ENCODE measurements at places on chromosomes 5 and 9. TPM values are rescaled to one million over a fixed set of nuclear protein-coding genes. Genes with fewer than 3 reads are reported as not detected.

The ALDH7A1 gene
- 40.9 TPM for total RNA-seq

The CCL21 gene
- total RNA-seq: not detected

The F2RL2 gene
- total RNA-seq: 21.7 TPM

The NR6A1 gene
- total RNA-seq: 0.36 TPM

The TAF11L5 gene
- total RNA-seq: not detected

The ANKRD18A gene
- not detected for total RNA-seq
